ENCODE measurements at places on chromosomes 13 and 19.
A peak's percentile ranks its signal among the peaks of the same experiment; 100 is the strongest.

DNA sequence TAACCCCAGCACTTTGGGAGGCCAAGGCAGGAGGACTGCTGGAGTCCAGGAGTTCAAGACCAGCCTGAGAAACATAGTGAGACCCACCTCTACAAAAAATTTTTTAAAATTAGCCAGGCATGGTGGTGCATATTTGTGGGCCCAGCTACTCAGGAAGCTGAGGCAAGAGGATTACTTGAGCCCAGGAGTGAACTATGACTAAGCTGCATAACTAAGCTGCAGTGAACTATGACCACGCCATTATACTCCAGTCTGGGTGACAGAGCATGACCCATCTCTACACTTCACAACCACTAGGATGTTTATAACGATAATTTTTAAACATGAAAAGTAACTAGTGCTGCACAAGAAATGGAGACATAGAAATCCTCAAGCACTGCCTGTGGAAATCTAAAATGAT, 352.7 kb upstream of the SGCG start:
- DNase-seq: no peak

GRCh38 chr19:49400029-49400428, 12.0 kb downstream of the KASH5 start:
- DNase-seq: no peak

GRCh38 chr13:49789968-49790367, 2.5 kb downstream of the KPNA3 start:
- no peak for DNase-seq

DNA sequence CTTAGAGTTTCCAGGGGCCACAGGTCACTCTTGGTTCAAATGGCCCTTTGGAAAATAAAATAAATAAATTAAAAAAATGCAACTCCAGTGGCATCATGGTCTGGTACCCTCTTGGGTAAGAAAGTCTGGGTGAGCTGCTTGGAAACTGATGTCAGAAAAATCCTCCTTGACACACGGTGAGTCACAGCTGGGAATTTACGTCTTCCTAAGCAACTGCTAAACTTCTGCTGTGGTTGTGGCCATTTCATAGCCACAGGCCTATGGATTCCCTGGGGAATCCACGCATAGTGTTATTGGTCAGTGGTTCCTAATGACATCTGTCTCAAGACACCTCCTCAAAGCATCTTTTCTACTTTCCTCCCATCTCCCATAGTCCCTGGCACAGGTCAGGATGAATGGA, 220.8 kb downstream of the COG6 start:
- DNase-seq: peak; percentile 22

DNA sequence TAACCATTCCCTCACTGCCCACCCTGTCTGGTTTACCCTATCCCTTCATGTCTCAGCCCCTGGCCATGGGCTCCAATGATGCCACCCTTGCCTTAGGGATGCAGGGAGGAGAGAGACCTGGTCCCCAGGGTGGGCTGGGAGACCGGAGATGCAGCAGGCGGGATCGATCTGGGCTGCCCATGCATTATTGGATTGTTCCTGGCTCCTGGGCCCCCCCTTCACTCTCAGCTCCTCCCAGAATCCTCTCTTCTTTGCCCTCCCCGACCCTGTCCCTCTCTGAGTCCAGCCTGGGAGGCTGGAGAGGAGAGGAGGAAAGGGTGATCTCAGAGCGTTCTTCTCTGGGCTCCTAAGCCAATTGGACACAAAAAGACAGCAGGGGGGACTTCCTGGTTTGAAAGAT, 5.8 kb downstream of the KASH5 start:
- DNase-seq: no peak

- no peak for DNase-seq
Measured at GRCh38 chr13:109516186-109516585, 270.2 kb downstream of the IRS2 start.

All from suppressor macrophage treated with lipopolysaccharide for 1 hour (primary cell).